Activated T-cell treated with anti-CD3 and anti-CD28 coated beads, Interleukin-2, amount 50 U/mL, for 72 hours (primary cell): ENCODE measurements at places on chromosomes 7 and 10.

GRCh38 chr10:113704637-113705343, 25.1 kb downstream of the CASP7 start:
- peak; percentile 9 for DNase-seq

- no peak for DNase-seq
These were observed 65.3 kb upstream of the MDFIC start for GRCh38 chr7:114856625-114857024.

DNA sequence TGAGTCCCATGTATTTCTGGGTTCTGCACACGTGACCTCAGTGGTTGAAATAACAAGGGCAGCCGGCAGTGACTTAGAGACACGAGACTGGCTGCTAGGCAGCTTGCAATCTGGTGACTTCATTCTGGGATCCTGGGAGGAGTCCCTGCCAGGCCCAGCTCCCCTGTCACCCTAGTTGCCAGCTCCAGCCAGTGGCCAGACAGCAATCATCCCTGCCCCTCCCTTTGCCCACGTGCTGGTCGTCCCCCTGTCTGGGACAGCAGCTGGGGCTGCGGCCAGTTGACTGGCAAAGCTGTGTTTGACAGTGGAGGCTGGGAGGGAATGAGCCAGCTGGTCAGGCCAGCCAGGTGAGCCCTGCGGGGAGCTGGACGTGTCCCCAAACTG, 30.0 kb downstream of the ADGRA1 start:
- no peak for DNase-seq

GRCh38 chr10:16887565-16887964, 70.3 kb upstream of the RSU1 start:
- no peak for DNase-seq

DNA sequence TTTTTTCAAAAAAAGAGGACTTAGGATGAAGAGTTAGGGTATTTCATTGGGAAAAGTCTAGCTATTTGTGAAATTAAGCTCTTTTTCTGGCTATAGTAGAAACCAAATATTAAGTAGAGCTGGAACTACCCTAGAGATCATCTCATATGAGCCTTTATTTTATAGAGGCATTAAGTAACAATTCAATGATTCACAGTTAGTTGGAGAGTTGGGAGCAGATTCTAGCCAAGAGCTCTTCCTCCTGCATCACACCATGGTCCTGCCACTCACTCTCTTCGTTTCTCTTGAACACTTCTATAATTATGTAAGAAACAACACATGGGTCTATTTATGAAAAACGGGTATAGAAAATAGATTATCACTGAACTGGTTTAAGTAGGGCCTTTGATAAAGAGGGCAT, 76.1 kb upstream of the ANK3 start:
- DNase-seq: no peak

DNA sequence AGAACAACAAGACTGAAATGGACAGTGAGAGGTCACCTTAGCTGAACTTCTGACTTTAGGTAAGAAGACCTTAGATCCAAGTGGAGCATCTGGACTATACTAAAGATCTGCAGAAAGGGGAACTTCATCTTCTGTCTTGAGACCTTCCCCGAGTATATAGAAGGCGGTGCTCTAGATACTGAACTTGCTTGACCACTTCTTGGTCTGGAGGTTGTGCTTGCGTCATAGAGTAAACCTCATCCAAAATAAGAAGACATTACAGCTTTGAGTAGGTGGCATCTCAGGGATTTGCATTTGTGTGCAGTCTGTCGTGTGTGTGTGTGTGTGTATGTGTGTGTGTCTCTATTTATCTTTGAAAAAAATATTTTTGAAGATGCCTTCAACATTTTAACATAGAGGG, 157.5 kb downstream of the CHN2 start:
- DNase-seq: no peak

DNA sequence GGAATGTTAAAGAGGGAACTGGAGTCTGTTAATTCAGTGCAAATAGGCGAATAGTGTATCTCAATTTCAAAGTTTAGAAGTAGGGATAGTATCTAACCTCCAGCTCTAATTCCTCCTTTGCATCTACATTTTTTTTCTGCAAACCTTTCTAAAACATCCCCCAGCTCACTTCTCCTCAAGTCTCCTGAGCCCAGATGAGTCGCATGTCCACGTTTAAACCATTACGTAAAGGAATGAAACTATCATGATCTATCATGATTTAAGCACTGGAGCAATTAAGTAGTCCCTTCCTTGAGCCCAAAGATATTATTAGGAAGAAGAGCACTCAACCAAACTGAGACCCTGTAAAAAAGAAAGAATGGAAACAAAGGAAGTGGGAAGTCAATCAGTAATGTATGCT, 29.9 kb downstream of the GPR22 start:
- no peak for DNase-seq

GRCh38 chr7:1645476-1645875, 24.6 kb upstream of the ELFN1 start:
- no peak for DNase-seq

DNA sequence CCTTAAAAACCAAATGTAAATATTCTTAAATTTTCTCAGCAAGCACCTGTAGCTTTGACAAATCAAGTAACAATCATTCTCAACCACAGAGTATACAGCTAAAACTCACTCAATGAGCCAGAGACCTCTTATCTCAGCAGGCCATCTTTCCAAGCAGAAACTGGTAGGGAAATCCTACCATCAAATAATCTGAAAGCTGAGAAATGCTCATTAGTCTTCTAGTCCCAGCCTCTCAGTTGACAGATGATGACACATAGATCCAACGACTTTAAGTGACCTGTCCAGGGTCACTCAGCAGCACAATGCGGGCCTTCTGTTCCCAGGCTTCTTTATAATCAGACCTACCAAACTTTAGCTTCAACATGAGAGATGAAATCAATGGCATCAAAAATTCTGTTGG, 184.6 kb downstream of the SGMS1 start:
- no peak for DNase-seq
